ENCODE measurements at places on chromosomes 3 and 15.

DNA sequence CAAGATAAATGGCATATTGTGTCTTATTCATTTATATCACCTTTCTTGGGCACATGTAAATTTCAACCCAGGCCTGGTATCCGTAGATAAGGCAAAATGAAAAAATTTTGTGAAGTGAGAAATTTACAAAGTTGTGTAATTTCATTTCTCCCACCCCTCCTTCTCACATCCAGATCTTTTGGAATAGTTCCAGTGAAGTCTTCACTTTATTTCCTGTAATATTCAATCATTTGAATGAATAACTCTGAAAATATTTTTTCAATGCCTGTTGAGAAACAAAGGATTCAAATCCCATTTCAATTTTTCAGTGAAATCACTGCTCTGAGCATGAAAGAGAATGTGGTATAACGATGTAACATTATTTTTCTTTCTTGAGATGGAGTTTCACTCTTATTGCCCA is 53.4 kb downstream of the BTLA start:
- DNase-seq = no peak

GRCh38 chr3:167978071-167978470 is 117.7 kb downstream of the GOLIM4 start:
- DNase-seq = no peak

- DNase-seq = no peak
Observed at GRCh38 chr3:69869643-69870042, 129.9 kb upstream of the SAMMSON start.

- no peak for DNase-seq
Observed at GRCh38 chr3:66486202-66486601, 14.6 kb downstream of the LRIG1 start.

DNA sequence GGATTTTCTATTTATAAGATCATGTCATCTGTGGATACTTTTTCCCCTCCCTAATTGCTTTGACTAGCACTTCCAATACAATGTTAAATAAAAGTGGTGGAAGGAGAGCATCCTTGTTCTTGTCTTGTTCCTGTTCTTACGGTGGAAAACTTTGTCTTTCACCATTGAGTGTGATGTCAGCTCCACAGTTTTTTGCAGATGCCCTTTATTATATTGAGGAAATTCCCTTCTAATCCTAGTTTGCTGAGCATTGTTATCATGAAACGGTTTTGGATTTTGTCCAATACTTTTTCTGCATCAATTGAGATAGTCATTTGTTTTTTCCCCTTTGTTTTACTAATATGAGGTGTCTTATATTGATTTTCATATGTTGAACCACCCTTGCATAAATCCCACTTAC is 19.9 kb upstream of the IL20RB start:
- no peak for DNase-seq

DNA sequence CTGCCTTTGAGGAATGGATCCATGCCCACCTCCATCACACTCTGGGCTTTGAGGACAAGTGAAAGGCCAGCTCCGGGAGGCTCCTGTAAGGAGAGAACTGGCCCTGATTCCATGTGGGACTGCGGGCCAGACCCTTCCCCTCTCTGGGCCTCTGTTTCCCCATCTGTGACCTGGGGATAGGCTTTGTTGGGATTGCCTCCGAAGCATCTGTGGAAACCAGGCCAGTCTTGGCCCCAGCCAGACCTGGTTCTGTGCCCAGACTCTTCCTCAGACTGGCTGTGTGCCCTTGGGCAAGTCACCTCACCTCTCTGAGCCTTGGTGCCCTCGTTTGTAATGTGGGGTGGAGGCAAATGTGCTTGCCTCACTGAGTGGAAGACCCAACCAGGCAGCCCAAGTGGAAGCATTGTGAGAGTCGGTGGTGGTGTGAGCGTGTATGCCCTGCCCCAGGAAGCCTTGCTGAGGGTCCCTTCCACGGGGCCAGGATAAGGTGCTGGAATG is 21.0 kb upstream of the SEC13 start:
- no peak for DNase-seq

DNA sequence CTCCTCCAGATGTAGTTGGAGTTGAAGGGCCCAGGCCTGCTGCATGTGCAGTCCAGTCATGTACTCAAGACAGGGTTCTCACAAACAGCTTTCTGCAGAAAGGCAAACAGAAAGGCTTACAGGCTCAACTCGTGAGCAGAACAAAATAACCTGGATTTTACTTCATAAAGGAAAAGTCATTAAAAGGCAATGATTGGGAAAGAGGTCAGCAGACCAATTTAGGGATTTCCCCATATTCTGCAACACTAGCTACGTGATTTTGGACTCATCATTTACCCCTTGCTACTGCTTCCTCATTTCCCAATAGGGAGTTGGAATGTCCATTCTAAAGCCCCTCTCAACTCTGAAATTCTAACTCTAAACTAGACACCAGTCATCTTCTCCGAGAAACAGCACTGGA is 18.1 kb downstream of the METTL6 start:
- no peak for DNase-seq

All from GM20000 (cell line).